OCI-LY7 (cell line): ENCODE measurements at places on chromosomes 16 and 17. TPM values are rescaled to one million over a fixed set of nuclear protein-coding genes. Genes with fewer than 3 reads are reported as not detected.

GRCh38 chr17:6796887-6797490 is 21.0 kb downstream of the FBXO39 start:
- DNase-seq = no peak

- DNase-seq = peak; percentile 36
Measured at GRCh38 chr16:30351586-30352419, 3.3 kb downstream of the CD2BP2 start.

GRCh38 chr17:50853015-50853615 is 13.0 kb downstream of the TOB1 start:
- DNase-seq = no peak

DNA sequence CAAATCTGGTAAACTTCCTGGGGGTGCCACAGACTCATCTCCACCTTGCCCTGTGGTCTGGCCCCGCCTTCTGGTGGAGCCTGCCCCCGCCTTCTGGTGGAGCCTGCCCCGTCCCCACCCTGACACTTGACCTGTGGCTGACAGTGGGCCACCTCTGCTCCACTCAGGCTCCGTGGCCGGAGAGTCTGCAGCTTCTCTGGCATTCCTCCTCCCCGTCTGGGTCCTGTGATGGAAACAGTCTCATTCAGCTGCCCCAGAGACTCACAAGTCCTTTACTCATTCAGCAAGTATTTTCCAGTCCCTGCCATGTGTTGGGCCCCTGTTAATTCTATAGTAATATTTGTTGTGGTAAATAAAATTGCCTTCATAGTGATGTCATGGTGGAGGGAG is 21.0 kb upstream of the G6PC1 start:
- no peak for DNase-seq

DNA sequence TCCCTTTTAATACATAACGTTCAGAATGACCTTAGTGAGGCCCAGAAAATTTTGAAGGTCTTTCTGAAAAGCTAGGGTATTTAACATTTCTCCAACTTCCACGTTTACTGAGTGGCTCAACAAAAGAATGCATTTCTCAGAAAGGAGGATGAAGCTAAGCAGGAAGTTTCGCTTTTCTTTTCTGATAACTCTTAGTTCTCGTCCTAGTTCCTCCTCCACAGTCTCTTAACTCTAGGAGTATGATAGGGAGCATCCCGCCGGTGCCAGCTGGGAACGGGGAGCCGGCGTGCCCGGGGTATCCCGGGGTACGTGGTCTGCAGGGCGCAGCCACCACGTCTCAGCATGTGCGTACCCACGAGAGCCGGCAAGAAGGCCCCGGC is 363 bp downstream of the KARS1 start:
- DNase-seq = peak; percentile 9

Gene KRTAP4-6
- total RNA-seq = not detected in 2 replicates

GRCh38 chr16:2465653-2466415 is 5.3 kb upstream of the NTN3 start:
- peak; percentile 46 for DNase-seq

- no peak for DNase-seq
Measured at GRCh38 chr16:4898811-4899473, 38.0 kb downstream of the PPL start.

GRCh38 chr17:57017625-57018024 is 39.7 kb downstream of the SCPEP1 start:
- DNase-seq = no peak

Gene XAF1
- 0.46 TPM in 1 of 2 replicates, not detected in the other for total RNA-seq

GRCh38 chr16:1206786-1207185 is 18.3 kb downstream of the TPSG1 start:
- no peak for DNase-seq

DNA sequence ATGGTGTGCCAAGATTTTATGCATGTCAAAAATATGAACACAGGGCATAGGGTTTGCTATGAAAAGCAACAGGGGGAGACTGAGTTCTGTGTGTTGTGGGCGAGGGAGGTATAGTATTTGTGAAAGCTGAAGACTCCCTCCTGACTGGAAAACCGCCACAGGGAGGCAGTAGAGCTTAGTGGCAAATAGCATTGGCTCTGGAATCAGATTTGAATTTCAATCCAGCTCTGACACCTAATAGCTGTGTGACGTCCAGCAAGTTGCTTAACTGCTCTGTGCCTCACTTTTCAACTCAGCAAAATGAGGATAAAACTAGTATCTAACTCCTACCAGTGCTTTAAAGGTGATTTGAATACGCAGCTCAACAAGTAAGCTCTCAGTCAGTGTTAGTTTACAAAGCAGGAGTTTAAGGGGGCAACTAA is 22.0 kb downstream of the KPNA2 start:
- peak; percentile 63 for DNase-seq

- peak; percentile 28 for DNase-seq
Measured at GRCh38 chr17:77253611-77254051, 112.9 kb downstream of the SEC14L1 start.

DNA sequence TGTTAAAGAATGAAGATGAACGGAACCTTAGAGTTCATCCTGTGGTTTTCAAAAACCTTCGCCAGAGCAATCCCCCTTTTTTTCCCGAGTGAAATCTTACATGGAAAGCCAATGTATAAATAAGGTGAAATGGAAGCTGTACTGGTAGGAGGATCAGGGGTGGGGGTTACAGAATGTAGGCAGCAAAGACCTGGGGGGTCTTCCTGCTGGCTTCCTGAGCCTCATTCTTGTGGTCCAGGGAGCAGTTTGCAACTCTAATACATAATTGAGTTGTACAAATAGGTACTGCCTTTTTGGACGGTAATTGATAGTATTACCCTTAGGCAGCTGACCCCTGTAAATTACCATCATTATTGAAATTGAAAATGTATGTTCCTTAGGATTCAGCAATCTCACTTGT is 34.1 kb downstream of the KSR1 start:
- DNase-seq = no peak

DNA sequence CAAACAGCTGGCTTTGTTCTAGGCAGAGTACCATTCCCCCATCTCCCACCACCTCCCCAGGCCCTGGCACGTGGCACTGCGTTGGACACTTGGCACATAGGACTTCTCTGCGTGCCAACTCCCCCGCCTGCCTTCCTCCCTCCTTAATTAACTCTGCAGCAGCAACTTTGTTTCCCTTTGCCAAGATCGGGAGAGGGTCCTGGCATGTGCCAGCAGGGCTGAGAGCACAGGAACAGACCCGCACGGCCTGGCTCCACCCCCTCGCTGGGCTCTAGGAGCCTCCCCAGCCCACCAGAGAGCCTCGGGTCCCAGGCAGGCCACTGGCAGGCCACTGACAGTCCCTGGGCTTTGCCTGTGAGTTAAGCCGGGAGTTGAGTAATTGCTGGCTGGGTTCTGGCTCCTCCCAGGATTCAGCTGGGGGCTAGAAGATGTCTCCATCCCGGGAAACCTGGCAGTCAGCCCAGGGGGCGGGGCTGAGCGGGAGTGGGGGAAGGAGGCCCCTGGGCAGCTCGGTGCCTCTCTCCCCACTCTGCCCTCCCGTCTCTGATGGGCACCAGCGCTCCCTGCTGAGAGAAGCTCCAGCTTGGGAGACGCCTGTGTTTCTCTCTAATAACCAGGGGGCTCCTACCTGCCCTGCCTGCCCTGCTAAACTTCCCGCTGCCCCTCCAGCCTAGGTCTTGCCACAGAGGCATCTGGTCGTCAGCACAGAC is 224.0 kb upstream of the TNRC6C start:
- DNase-seq = no peak

- DNase-seq = no peak
Measured at GRCh38 chr17:46948544-46948943, 25.6 kb downstream of the GOSR2 start.

- DNase-seq = no peak
Measured at GRCh38 chr16:12315330-12316136, 339.0 kb downstream of the SNX29 start.

Gene HS3ST3B1
- total RNA-seq = 1.6 and 2.0 TPM in 2 replicates

DNA sequence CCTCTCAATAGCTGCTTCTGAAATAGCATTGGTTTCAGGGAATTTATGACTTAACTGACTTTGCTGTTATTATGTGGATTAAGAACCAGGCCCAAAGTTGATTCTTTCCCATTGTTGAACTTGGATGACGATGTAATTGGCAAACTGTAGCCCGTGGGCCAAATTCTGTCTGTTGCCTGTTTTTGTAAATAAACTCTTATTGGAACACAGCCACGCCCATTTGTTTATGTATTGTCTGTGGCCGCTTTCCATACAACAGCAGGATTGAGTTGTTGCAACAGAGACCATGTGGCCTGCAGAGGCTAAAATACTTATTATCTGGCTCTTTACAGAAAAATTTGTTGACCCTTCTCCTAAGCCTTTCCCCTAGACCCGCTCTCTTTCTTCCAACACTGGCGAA is 31.6 kb downstream of the NTN1 start:
- DNase-seq = no peak

GRCh38 chr16:85504242-85504641 is 108.9 kb upstream of the GSE1 start:
- DNase-seq = peak; percentile 16

Gene SCIMP
- 0.27 and 0.72 TPM in 2 replicates for total RNA-seq

- no peak for DNase-seq
Measured at GRCh38 chr17:43839670-43840108, 6.7 kb upstream of the MPP3 start.

Gene CCL2
- not detected in 2 replicates for total RNA-seq

Gene CFAP97D1
- not detected in 2 replicates for total RNA-seq

Gene CSH1
- not detected in 2 replicates for total RNA-seq

Gene PIPOX
- total RNA-seq = 4.0 and 4.1 TPM in 2 replicates

GRCh38 chr17:49861150-49861884 is 13.4 kb upstream of the TAC4 start:
- peak; percentile 63 for DNase-seq

DNA sequence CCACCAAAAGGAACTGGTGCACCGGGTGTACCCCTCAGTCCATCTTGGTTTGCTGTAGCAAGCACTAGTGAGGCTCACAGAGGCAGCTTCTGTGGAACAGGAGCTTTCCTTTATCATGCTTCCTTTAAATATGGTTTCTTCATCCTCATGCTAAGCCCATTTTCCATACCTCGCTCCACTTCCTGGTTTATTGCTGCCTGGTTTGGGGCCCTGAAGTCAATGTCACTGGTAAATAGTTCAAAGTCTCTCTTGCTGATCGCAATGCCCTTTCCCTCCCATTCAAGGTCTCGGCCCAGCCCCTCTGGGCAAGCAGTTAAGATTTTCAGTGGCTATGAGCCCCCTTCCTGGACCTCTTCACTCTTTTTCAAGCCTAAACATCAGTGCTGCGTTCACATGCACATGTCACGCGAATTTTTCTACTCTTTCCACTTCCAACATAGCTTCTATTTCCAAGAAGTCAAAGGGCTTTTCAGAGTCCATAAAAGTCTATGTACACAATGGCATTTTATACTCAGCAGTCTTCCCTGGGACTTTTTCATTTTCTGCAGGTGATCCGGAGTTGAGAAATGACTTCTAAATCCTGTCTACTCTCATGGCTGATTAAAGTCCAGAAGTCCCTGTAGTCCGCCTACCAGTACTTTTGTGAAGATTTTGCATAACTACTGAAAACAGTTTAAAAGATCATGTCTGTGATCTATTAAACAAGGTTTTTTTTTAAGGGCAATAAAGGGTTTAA is 323.8 kb upstream of the ZFHX3 start:
- DNase-seq = no peak

Gene TBC1D3C
- total RNA-seq = not detected in 2 replicates
